Mesenteric fat pad (tissue), 1 donor: ENCODE measurements at places on chromosomes 16 and 17. TPM values are rescaled to one million over a fixed set of nuclear protein-coding genes. Genes with fewer than 3 reads are reported as not detected.

CCL8 gene
- 2.1 TPM for total RNA-seq

TERB1 gene
- total RNA-seq = not detected

FBRS gene
- total RNA-seq = 46.2 TPM

CCL4 gene
- 25.3 TPM for total RNA-seq

TBX4 gene
- total RNA-seq = 0.19 TPM

PTGES3L gene
- total RNA-seq = not detected

CAMTA2 gene
- 53.8 TPM for total RNA-seq

PLLP gene
- 1.8 TPM for total RNA-seq

RNF222 gene
- not detected for total RNA-seq

RBL2 gene
- 60.0 TPM for total RNA-seq

GUCY2D gene
- not detected for total RNA-seq

EPX gene
- total RNA-seq = not detected

CHST5 gene
- not detected for total RNA-seq

TOM1L1 gene
- total RNA-seq = 16.4 TPM
